ENCODE measurements at places on chromosomes 1 and 21.

DNA sequence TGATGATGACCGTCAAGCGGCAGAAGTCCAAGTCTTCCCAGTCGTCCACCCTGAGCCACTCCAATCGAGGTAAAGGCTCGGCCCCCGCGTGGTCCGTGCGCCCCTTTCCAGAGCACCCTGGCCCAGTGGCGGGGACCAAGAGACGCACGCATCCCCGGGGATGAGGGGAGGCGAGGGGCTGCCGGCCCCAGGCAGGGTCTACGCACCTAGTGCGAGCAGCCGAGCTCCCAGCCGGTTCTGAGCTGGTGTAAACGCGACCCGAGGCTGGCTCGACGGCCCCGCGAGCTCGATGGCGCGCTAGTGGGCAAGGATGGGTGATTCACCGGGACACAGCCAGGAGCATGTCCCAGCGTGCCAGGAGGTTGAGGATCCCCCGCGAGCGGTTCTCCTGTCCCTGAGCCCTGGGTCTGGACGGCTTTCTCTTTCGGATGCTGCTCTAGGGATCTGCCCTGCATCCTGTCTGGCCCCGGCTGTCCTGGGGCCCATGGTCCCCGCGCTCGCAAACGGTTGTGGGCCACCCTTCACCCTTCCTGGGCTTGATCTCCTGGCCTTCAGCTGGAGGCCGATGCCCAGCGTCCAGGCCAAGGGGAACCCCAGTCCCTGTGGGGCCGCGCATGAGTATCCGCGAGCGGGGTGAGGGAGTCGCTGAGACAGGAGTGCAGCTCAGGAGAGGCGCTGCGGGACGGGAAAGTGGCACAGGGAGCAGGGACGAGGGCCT, 689 bp downstream of the PKP1 start:
- no peak for DNase-seq

- DNase-seq: no peak
These were observed 6.9 kb downstream of the MIB2 start for GRCh38 chr1:1622010-1622787.

GRCh38 chr1:9018333-9018732, 7.9 kb downstream of the SLC2A7 start:
- no peak for DNase-seq

DNA sequence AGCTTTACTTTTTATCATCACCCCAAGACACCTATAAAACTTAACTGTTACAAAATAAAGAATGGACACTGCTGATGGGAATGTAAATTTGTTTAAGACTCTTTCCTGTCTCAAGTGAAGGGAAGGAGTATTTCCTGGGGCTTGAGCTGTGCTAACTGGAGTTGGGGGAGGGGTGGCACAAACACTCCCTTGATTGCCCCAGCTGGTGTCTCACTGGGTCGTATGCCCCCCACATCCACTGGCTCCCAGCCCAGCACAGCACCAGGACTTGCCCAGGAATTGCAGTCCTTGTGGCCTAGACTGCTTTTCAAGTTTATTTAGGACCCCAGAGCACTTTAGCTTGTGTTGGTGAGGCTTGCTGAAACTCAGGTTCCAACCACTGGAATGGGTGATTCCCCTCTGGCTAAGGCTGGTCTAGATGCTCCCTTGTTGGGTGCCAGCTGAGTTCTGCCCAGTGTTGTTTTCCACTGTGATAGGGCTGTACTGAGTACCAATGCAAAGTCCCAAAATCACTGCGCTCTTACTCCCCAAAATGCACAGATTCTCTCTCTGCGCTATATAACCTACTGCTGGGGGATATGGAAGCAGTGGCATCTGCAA, 49.1 kb upstream of the DR1 start:
- DNase-seq: no peak

- no peak for DNase-seq
These were observed 1.1 kb downstream of the TRIM58 start for GRCh38 chr1:247857985-247858619.

- DNase-seq: no peak
These were observed 16.5 kb downstream of the BACH1 start for GRCh38 chr21:29315131-29315749.
